ENCODE measurements at places on chromosomes 11 and 22. TPM values are rescaled to one million over a fixed set of nuclear protein-coding genes. Genes with fewer than 3 reads are reported as not detected.

The PRRG4 gene
- 0.49 TPM for total RNA-seq

The C1QTNF4 gene
- total RNA-seq: 0.11 TPM

The CECR2 gene
- total RNA-seq: 1.2 TPM

The DEUP1 gene
- total RNA-seq: not detected

The RASSF7 gene
- 14.4 TPM for total RNA-seq

The TEX12 gene
- total RNA-seq: not detected

The GDPD4 gene
- total RNA-seq: not detected

The OR52H1 gene
- total RNA-seq: not detected

- no peak for DNase-seq
Observed at GRCh38 chr11:93540896-93541553, 2.2 kb downstream of the SMCO4 start.

DNA sequence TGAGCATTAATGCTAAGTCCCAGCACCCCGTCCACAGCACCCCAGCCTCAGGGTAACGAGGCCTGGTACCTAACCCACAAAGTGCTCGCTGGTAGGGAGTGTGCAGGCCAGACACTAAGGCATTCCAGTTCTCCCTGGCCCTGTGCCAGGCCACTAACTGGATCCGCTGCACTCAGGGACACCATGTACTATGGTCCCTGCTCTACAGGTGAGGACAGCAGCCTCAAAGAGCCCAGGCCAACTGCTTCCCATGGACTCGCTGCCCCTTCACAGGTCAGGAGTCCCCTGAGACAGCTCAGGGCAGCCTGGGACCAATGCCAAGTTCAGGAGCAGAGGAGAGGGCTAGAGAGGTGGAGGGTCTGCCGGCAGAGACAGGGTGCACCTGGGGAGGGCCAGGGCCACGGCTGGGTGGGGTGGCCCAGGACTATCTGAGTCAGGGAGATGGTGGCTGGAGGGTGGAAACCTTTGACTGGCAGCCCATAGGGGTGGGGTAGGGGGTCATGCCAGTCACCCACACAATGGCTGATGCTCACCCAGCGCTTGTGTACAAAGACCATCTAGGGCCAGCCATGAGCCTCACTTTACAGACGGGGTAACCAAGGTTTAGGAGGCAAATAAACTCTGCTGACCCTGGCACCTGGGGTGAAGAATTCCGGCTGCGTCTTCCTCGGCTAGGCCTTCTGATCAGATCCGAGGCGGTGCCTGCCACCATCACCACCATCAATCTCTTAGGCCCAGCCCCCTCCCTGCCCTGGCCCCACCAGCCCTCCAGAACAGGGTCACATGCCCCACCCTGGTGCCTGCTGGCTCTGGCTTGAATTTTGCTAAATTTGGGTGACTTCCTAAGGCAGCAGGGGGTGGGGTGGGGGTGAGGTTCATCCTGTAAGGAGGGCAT is 5.6 kb downstream of the OSBPL5 start:
- DNase-seq: no peak

DNA sequence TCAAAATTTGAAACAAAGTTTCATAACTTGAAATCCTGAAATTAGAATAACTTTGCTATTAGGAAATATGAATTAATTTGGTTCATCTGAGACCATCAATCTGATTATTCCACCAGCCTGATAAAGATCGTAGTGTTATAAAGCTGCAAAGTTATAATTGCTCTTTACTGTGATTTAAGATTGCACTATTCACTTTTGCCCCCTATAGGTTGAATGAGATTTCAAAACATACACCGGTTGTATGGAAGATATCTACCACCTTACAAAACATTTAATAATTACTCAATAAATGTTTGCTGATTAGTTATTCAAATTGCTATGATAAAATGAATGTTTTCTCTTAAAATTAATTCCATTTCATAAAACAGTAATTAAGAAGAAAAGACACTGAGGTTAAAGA is 26.1 kb downstream of the APIP start:
- DNase-seq: no peak

GRCh38 chr11:126782810-126783209 is 217.8 kb downstream of the KIRREL3 start:
- no peak for DNase-seq

GRCh38 chr11:112610494-112610893 is 349.8 kb upstream of the PLET1 start:
- no peak for DNase-seq

GRCh38 chr11:35214226-35214770 is 75.3 kb downstream of the CD44 start:
- DNase-seq: no peak

DNA sequence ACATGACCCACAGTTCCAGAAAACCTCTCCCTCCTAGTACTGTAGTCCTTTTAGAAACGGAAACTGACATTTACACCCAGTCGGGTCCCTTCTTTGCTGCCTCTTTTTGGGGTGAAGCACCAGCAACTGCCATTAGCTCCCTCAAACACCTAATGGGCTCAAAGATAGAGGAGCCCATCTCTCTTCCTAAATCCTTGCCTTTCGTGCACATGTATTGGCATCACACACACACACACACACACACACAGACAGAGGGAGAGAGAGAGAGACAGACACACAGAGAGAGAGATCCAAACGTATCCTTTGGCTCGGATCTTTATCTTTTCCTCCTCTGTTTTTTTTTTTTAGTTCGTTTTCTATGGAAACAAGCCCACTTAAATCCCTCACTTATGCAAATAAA is 716 bp downstream of the GRM5 start:
- no peak for DNase-seq

GRCh38 chr11:11975201-11976092 is 33.0 kb downstream of the DKK3 start:
- DNase-seq: no peak

DNA sequence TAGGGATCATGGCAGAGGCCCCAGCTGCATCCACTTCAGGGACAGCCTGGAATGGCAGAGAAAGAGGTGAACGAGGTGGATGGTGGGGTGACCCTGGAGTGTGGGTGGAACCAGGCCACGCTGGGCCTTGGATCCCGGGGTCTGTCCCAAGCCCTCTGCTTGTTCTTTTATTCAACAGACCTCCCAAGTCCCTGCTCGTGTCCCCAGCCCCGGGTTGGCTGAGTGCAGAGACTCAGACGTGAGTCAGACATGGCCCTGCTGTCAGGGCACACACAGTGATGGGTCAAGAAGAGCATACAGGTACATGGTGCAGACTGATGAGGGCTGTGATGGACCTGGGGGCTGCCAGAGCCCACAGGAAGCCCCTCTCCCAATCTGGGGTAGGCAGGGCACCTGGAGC is 6.6 kb downstream of the ARHGAP8 start:
- no peak for DNase-seq

- no peak for DNase-seq
Observed at GRCh38 chr11:106076171-106076918, 802 bp downstream of the KBTBD3 start.

DNA sequence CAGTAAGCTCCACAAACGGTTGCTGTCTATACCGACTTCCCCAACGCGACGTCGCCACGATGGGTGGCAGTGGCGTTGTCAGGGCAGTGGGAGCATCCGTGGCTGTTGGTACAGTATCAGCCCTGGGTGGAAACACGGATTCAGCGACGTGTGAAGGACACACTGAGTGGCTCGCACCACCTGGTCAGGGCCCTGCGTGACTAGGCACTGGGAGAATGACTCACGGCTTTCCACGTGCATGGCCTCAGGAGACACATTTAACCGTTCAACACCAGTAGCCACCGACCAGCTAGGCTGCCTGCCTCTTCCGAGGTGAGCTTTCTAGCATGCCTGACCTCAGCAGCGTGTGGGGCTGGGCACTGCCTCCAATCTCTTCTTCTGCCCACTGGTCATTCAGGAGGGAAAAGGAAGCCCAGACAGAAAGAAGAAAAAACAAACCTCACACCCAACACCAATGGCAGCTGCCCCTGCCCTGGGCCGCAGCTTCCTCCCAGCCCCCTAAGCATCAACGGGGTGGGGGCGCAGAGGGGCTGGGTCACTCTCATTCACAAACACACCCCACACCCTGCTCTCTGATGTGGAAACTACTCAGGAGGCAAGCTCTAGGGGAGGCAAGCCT is 59.0 kb downstream of the MYH9 start:
- DNase-seq: no peak

DNA sequence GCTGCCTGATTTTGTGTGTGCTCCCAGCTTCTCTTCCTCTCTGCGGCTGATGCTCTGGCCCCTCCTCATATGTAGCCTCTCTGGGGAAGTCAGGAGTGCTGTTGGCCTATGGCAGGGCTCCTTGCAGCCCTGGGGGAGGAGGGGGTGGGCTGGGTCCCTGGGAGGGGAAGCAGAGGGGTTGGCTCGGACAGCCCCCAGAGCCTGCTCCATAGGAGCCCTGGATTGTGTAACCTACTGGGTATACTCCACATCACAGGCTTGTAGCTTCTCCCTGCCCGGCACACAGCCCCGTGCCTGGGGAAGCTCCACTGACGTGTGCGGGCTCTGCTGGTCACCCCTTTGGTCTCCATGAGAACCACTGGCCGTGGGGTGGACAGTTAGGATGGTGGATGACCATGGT is 113.8 kb downstream of the ST3GAL4 start:
- no peak for DNase-seq

- no peak for DNase-seq
Observed at GRCh38 chr11:125435461-125436238, 60.4 kb downstream of the FEZ1 start.

DNA sequence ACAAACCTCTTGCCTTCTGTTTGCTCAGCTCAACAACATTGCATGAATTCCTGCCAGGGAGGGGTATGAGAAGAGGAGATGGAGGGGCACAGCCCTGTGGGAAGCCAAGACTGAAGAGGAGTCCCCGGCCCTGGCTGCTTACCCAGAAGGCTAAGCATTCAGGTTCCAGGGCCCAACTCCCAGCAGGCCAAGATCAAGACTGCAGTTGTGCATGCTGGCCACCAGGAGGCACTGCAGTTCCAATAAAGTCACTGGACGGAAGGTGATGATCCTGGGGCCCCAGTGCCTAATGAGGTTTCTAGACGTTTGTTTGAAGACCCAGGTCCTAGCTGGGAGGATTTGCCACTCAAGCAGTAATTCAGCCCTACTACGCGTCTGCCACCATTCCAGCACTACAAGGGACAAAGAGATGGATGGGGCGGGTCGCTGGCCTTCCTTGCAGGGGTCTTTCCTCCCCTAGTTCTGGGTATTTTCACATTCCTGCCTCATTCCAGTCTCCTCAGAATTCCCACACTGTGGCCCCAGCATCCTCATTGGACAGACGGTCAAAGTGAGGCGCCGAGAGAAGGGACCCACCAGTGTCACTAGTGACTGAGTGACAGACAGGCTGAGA is 23.6 kb downstream of the ALX4 start:
- no peak for DNase-seq

GRCh38 chr22:41917903-41918791 is 3.3 kb upstream of the SHISA8 start:
- DNase-seq: peak; percentile 24

- DNase-seq: no peak
Observed at GRCh38 chr11:114569801-114570200, 10.1 kb upstream of the NXPE1 start.

GRCh38 chr11:26044389-26044788 is 287.5 kb upstream of the ANO3 start:
- no peak for DNase-seq

DNA sequence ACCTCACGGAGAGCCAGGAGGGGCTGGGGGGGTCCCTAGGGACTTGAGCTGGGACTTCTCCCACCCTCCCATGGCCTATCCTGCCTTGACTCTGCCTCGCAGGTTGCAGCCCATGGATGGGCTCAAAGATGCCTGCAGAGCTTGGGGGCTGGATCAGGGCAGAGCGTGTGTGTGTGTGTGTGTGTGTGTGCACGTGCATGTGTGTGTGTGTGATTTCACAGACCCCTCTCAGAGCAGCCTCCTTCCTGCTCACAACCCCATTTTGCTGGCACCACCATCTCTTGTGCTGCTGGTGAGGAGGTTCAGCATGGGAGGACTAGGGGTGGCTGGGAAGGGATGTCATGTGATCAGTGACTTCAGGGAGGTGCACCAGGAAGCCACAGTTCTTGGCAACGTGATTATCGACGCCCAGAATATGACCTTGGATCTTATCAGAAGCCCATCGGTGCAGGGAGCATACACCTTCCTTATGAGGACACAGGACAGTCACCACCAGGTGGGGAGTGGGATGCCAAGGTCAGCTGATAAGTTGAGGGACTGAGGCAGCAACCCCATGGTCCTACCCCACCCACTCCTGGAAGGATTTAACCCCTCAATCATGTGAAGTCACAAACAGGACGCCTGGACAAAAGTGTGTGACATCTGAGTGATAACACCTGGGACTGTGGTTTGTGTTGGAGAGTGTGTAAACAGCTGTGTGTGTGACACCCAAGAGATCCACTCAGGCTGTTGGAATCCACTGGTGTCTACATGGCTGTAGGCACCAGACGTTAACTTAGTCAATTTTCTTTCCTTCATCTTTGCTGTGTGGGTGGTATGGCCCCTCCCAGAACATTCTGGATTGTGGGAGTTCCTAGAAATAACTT is 1.8 kb upstream of the NAALADL1 start:
- DNase-seq: no peak

DNA sequence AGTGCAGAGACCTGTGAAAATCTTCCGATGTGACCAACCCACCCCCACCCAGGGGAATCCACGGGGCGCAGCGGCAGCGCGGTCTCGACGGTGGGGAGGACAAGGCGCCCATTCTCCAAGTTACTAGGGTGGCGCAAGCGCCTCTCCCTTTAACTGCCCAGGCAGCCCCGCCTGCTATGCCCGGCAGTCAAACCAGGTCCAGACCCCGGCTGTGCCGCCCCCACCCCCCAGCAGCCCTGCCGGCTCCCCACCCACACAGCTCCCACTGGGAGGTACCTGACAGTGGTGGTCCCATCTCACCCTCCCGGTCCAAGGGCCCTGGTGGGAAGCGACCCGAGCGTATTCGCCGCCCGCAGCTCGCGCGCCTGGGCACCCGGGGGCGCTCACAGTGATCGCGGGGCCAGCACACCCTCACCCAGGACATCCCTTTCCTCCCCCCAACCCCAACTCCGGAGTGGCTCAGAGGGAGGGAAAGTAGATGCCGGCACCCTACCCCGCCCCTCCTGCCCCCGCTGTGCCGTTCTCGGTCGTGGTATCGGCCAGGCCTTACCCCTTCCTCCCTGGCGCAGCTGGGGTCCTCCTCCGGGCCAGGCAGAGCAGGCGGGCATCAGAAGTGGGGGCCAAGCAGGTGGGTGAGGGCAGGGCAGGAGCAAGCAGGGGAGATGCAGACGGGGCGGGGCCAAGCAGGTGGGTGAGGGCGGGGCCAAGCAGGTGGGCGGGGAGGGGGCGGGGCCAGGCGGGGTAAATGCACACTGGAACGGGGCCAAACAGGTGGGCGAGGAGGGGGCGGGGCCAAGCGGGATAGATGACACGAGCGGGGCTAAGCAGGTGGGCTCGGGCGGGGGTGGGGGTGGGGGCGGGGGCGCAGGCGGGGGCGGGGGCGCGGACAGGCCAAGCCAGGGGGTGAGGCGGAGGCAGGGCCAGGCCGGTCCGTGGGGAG is at the start of gene TRPM5:
TSS of gene TRPM5 (minus strand) at position 634 of the 940 bp plus-strand sequence. CDS start 21,478 bp downstream, outside the sequence.
- DNase-seq: no peak

GRCh38 chr11:59854871-59855270 is 9.6 kb upstream of the CBLIF start:
- DNase-seq: no peak
